ENCODE measurements at places on chromosomes 12 and 14. TPM values are rescaled to one million over a fixed set of nuclear protein-coding genes. Genes with fewer than 3 reads are reported as not detected.

CHFR gene
- total RNA-seq = 23.8 TPM

DEPDC4 gene
- total RNA-seq = 2.9 TPM

A2ML1 gene
- total RNA-seq = not detected

SLC16A7 gene
- 10.6 TPM for total RNA-seq

OTX2 gene
- total RNA-seq = not detected

TMPRSS12 gene
- not detected for total RNA-seq

TTC6 gene
- total RNA-seq = not detected

RNASE13 gene
- total RNA-seq = not detected

CCDC85C gene
- total RNA-seq = 2.4 TPM

CAPZA3 gene
- not detected for total RNA-seq

WNT5B gene
- 50.9 TPM for total RNA-seq

SLC5A8 gene
- total RNA-seq = not detected

DIO3 gene
- not detected for total RNA-seq

RNASE1 gene
- not detected for total RNA-seq

AICDA gene
- total RNA-seq = not detected

SLC17A8 gene
- not detected for total RNA-seq

FZD10 gene
- not detected for total RNA-seq

ST8SIA1 gene
- 0.86 TPM for total RNA-seq

SBNO1 gene
- 32.1 TPM for total RNA-seq

RASSF9 gene
- total RNA-seq = not detected

RNASE4 gene
- total RNA-seq = 5.4 TPM

TAS2R19 gene
- total RNA-seq = 1.9 TPM

ACOT6 gene
- total RNA-seq = not detected

GARIN6 gene
- total RNA-seq = not detected

CIROP gene
- not detected for total RNA-seq

KIF21A gene
- total RNA-seq = 2.7 TPM

CLEC14A gene
- not detected for total RNA-seq

PTPN21 gene
- 14.7 TPM for total RNA-seq

GPR68 gene
- 6.5 TPM for total RNA-seq

ARHGEF25 gene
- 14.6 TPM for total RNA-seq

TTC9 gene
- 5.6 TPM for total RNA-seq

TPPP2 gene
- total RNA-seq = not detected

RD3L gene
- total RNA-seq = not detected

SCARB1 gene
- 3.3 TPM for total RNA-seq

OR6C2 gene
- total RNA-seq = not detected

REP15 gene
- total RNA-seq = 1.6 TPM

RAD9B gene
- 1.0 TPM for total RNA-seq

PLBD1 gene
- total RNA-seq = 0.06 TPM

CCDC184 gene
- 0.26 TPM for total RNA-seq

All from LHCN-M2 (cell line).